Neural crest cell (in vitro differentiated cells): ENCODE measurements at places on chromosomes 3 and 15.
A peak's percentile ranks its signal among the peaks of the same experiment; 100 is the strongest.

DNA sequence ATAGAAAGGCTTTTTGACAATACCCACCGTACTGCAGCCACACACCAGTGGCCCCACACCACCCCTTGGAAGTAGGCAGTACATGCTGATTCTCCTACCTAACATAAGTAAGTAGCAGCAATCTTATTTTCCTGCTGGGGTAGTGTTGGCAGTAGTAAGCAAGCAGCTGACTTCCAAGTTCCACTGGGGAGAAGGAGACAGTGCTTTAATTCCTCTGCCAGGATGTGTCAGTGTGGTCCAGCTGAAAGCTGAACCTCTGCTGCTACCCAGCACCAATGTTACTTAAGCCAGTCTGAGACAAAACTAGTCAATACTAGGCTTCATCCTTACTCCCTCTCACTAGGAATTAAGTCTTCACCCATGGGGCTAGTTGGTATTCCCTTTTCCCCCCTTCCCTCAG lies 74.7 kb downstream of the DZIP3 start:
- no peak for DNase-seq

DNA sequence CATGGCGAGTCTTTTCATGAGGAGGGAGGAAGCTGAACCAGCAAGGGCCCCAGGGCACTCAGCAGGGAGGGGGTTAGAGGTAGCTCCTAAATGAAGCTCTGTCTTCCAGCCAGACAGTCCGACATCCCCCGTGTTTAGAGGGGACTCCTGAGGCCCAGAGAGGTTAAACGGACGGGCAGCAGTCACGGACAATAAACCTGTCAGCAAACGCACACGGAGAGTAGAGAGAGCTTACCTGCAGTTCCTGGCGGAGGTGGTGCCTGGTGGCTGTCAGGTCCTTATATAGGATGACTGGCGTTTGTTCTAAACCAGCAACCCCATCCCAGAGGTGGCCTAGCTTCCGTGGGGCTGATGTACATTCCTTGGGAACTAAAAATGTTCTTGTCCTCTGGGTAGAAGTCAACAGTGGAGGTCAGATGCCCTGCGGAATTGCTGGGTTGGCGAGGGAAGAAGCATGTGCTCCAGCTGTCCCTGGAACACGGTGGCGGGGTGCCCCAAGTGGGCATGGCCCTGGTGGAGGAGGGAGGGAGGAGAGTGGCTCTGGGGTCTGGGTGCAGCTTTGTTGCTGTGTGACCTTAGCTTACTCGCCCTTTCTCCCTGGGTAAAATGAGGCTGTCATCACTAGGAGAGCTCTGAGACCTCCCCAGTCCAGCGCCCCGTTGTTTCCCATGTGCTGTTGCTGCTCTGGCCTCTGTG lies 2.1 kb downstream of the GHRL start:
- no peak for DNase-seq

DNA sequence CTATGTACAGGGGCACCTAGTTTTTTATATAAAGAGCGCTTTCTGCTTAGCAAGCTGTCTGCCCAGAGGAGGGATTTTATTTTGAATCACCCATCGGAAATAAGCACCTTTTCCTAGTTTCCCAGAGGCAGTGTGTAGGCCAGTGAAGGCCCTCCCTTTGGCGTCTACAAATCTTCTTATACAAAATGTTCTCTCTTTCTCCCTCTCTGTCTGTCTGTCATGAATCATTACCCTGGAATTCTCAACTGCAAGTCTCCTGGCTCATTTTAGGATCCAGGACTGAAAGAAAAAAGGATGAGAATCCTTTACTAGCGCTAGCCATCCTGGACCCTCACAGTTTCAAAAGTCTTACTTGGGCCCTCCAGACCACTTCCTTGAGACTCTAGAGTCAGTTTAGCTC lies 728.1 kb downstream of the OTOL1 start:
- no peak for DNase-seq

DNA sequence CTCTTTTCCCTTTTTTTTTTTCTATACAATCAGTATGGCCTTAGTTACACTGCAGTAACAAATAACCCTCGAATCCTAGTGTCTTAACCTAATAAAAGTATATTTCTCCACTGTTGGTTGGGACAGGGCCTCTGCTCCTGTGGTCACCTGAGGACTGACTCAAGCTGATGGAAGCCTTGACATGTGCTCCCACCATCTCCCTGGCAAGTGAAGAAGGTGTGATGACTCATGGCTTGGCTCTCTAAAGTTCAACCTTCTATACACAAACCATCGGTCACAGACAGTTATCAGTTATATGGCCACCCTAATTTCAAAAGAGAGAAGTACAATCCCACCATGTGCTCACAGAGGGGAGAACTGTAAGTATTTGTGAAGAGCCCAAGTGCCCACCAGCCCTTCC lies 65.8 kb upstream of the CACNA2D3 start:
- no peak for DNase-seq

GRCh38 chr15:38069511-38070011 lies 135.1 kb downstream of the TMCO5A start:
- no peak for DNase-seq

- peak; percentile 10 for DNase-seq
These were observed 325 bp downstream of the ALCAM start for GRCh38 chr3:105367063-105367405.

DNA sequence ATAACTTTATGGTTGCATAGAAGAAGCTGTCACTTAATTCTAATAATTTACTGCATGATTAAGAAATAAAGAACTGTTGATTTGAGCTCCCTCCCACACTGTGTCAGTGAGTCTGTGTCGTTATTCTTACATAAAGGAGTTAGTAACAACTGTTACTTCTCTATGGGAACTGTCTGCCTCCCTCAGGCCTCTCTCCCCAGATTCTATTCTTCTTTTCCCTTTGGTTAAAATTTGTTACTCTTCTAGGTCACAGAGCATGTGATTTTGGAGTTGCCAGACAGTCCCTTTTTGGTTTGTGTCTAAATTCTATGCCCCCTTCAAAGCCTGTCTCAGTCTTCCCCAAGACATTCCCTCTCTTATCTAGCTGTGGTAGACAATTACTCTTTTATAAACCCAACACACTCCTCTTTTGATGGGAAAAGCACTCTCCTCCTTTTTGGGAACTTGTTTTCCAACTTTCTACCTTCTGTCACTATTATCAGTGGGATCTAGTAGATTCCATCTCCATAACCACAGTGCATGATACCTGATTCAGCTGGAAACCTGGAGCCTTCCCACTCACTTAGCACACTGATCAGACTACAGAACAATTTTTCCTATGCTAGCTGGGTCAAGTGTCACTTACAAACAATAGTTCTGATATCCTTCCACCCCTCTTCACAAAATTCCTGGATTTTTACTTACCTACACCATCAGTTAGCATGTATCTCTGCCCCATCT lies 422.1 kb upstream of the TGFBR2 start:
- no peak for DNase-seq

DNA sequence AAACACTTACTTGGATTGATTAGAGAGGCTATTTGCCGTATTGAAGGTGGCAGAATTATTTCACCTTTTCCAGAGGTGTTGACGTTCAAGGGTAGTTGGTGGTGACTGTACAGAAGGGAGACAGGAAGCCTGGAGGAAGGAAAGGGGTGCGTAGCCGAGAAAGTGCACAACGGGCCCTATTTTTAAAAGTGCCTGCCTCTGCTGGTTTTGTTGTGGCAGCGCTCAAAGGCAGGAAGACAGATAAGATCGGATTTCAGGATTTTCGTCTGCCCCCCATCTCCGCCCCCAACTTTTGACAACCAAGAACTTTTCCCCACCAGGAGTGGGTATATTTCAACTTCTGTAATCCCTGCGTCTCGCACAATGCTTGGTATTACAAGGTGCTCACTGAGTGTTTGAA lies 38.5 kb downstream of the SMAD3 start:
- DNase-seq, result no peak

GRCh38 chr15:80870893-80871292 lies 91.7 kb downstream of the CEMIP start:
- DNase-seq, result no peak

DNA sequence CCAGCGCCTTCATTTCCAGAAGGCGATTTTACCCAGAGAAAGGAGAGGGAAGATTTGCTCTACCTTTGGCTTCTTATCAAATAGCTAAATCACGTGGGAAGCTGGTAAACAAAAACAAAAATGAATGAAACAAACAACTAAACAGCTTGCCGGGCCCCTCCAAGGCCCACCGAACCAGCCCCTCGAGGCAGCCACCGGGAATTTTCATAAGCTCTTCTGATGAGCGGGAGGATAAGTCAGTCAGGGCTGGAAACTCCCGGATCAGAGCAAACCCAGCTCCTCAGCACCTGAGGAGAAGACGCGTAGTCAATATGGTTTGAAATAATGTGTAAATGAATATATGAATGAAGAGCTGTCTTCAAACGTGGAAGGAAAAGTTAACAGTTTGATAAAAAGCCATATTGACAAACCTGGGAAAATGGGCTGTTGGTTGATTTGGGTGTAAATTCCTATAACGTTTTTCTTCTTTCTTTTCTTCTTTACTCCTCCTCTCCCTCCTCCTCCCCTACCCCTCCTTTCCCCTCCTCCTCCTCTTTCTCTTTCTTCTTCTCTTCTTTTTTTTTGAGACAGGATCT lies 10.7 kb downstream of the RPLP1 start:
- DNase-seq, result no peak

- no peak for DNase-seq
These were observed 2.1 kb upstream of the ALAS1 start for GRCh38 chr3:52195823-52196331.

GRCh38 chr3:156606729-156607128 lies 51.8 kb upstream of the SSR3 start:
- no peak for DNase-seq

- DNase-seq, result no peak
These were observed 1.3 kb downstream of the ARL6IP5 start for GRCh38 chr3:69085833-69086722.

- no peak for DNase-seq
These were observed 386.4 kb downstream of the ZBTB20 start for GRCh38 chr3:114760679-114761078.

- no peak for DNase-seq
These were observed 130.8 kb downstream of the CPNE4 start for GRCh38 chr3:131903988-131904415.

GRCh38 chr3:172673210-172673679 lies 37.6 kb downstream of the NCEH1 start:
- peak; percentile 60 for DNase-seq

DNA sequence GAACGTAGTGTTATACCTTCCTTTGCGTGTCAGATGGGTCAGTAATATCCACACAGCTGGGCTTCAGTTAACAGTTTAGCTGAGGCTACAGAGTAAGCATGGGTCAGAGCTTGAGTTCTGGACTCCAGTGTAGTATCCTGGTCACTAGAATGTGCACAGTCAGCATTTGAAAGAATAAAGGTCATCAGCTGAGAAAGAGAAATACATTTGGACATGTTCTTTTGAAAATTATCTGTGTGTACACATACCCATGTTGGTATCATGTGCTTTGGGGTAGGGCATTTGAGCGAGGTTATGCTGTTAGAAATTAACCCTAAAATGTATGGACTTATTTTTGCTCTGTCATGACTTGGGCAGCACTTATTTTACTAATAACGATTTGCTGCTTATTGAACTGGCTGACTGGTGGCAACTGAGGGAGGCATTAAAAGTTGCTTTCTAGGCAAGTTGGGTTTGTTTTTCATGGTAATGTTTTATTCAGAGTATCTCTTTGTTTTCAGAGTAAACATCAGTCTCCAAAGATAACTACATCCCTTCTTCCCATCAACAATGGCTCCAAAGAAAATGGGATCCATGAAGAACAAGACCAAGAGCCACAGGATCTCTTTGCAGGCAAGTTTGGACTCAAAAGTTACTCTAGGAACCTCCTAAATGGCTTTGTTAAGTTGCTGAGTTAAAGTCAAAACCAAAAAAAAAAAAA lies 16.4 kb downstream of the SNX1 start:
- no peak for DNase-seq

DNA sequence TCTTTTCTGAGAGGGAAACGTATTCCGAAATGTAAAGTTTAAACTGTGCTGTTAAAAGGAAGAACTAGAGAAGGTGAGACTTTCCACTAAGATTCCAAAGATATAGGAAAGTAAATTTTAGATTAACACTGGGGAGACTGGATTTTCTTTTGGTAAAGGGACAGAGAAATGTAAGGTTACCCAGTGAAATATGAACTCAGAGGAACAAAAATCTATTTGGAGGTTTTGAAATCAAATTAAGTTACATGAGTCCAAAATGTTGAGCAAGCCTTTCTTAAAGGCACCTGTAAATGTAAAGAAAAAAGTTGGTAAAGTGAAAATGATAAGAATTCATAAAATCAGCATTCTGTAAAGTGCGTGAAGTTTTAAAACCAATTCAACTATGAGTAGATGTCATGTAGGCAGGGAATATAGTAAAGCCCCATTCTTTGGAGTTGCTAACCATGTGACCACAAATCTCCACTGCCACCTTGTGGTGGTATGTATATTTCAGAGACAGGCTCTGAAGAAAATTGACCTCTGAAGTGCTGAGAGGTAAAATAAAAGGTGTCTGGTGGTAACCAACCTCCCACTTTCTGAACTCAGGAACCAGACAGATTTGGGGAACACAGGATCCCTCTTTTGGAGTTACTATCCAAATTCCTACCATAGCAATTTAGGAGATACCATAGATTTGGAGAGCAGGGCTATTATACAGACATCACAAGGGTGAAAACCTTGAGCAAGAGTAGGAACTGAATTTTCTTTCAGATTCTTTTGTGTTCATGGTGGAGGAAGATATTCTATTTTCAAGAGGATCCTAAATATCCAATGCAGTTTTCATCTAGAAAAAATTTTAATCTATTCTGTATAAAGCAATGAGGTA lies 215.3 kb downstream of the ROBO2 start:
- DNase-seq, result peak; percentile 50

DNA sequence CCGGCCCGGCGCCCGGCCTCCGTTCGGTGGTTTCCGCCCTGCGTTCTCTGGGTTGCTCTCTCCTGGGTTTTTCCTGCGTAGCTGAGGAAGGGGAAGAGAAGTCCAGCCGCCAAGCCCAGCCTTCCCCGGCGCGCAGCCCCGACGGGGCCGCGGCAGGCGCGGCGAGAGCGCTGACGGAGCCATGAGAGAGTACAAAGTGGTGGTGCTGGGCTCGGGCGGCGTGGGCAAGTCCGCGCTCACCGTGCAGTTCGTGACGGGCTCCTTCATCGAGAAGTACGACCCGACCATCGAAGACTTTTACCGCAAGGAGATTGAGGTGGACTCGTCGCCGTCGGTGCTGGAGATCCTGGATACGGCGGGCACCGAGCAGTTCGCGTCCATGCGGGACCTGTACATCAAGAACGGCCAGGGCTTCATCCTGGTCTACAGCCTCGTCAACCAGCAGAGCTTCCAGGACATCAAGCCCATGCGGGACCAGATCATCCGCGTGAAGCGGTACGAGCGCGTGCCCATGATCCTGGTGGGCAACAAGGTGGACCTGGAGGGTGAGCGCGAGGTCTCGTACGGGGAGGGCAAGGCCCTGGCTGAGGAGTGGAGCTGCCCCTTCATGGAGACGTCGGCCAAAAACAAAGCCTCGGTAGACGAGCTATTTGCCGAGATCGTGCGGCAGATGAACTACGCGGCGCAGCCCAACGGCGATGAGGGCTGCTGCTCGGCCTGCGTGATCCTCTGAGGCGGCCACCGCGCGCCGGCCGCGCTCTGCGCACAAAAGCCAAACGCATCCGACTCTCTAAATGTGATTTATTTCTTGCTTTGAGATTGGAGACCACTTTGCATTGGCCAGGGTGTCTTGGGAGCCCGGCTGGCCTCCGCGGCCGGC lies 727 bp downstream of the RAP2B start:
- peak; percentile 34 for DNase-seq
